ENCODE measurements at places on chromosomes 12 and 14. TPM values are rescaled to one million over a fixed set of nuclear protein-coding genes. Genes with fewer than 3 reads are reported as not detected.

MYBPC1 gene
- not detected for total RNA-seq

SLCO1B1 gene
- total RNA-seq, result not detected

DNA sequence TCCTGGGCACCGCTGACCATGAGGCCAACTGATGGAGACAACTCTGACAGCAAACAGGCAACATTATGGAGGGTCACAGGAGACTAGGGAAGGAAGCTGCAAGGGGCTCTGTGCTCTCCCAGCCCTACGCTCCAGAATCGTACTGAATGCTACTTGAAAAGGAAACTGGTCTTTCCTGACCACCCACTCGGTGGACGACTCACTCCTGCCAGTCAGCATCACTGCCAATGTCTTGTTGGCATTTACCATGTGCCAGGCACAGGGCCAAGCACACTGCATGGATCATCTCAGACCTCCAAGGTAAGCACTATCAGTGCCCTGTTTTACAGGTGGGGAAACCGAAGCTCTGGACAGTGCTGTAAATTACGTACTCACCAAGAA, 38.0 kb downstream of the CCDC85C start:
- peak; percentile 45 for DNase-seq

- DNase-seq, result no peak
These were observed 105.0 kb upstream of the FRMD6 start for GRCh38 chr14:51546603-51547258.

RD3L gene
- not detected for total RNA-seq

DNA sequence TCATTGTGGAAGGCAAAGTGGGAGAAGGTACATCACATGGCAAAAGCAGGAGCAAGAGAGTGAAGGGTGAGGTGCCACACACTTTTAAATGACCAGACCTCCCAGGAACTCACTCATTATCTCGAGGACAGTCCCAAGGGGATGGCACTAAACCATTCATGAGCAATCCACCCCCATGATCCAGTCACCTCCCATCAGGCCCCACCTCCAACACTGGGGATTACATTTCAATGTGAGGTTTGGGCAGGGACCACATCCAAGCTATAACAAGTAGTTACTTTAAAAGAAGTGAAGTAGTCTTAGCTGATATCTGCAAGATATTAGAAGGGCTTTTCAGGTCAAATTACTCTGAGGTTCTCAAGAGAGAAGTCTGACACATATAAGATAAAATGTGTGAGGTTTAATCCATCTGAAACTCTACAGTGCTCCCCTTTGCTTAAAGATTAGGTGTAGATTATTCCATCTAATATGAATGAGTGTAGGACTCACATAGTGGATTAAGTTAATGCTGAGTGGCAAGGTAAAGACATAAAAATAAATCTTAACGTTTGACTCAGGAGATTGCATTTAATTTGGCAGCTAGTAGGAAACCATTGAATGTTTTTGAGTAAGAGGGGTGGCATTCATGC, 130.8 kb downstream of the TMX1 start:
- DNase-seq, result no peak

PMCH gene
- total RNA-seq, result not detected

NRIP2 gene
- total RNA-seq, result not detected

- DNase-seq, result no peak
These were observed 104.4 kb upstream of the PARP11 start for GRCh38 chr12:3977621-3978020.

- no peak for DNase-seq
These were observed 1069.1 kb downstream of the SLC6A15 start for GRCh38 chr12:83843541-83843940.

A2M gene
- 14.0 TPM for total RNA-seq

- DNase-seq, result peak; percentile 44
These were observed 43.5 kb downstream of the B4GALNT3 start for GRCh38 chr12:503111-503761.

DNA sequence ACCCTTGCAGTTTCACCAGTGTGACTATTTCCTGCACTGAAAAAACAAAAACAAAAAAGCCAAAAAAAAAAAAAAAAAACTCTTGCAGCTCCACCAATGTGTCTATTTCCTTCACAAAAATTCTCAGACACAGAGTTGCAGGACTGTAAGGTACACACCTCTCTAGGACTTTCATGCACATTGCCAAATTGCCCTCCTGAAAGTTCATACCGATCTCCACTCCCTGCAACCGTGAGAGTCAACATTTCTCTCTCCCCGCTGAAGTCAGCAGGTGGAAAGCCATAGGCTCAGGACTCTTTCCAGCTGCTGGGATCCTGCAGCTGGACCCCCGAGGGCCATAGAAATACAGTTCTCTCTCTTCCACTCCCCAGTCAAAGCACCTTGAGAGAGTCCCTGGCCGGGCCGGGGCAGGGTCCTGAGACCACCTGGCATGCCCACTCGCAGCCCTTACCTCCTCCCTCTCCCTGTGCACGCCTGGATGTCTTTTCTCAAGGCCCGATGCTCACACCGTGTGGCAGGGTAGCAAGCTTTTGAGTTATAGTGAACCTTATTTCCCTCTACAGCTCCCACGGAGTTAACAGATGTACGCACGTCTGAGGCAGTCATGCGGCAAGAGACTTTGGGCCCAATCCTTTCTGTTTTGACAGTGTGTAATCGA, 23.6 kb downstream of the MMAB start:
- DNase-seq, result no peak

DNA sequence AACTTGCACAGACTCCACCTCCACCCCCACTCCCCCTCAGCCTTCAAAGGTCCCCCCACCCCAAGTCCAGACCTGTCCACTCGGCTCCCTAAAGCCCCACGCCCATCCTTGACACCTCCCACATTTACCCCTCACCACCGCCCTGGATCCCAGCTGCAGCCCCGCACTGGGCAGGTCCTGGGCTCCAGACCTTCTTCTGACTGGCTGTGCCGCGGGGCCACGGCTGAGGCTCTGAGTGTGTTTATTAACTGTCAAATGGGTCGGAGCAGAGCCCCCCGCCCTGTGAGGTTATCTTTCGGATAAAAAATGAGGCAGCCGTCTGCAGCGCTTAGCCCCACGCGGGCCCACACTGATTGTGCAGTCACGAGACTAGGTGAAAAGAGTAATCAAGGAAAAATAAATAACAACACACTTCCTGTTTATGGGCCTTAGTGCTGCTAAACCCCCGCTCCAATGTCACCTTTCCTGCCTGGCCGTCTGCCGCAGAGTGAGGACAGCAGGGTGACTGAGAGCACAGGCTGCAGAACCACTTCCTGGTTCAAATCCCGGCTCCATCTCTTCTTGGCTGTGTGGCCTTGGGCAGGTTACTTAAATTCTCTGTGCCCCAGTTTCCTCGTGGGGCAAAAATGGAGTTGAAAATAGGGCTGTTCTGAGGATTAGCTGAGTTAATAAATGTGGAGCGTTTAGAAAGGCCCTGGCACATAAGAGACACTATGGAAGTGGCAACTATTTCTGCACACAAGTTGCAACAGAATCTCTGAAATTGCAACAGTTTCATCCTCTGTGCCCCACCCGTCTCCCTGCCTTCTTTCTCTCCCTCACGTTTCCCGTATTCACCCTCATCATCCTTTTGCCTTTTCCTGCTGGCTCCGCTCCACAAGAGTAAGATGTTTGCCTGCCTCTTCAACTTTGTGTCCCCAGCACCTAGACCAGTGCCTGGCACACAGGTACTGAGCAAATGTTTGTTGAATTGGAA, 9.4 kb downstream of the SETD1B start:
- DNase-seq, result peak; percentile 22

GRCh38 chr12:110776410-110776809, 33.7 kb upstream of the PPP1CC start:
- no peak for DNase-seq

OR4E2 gene
- not detected for total RNA-seq

DNA sequence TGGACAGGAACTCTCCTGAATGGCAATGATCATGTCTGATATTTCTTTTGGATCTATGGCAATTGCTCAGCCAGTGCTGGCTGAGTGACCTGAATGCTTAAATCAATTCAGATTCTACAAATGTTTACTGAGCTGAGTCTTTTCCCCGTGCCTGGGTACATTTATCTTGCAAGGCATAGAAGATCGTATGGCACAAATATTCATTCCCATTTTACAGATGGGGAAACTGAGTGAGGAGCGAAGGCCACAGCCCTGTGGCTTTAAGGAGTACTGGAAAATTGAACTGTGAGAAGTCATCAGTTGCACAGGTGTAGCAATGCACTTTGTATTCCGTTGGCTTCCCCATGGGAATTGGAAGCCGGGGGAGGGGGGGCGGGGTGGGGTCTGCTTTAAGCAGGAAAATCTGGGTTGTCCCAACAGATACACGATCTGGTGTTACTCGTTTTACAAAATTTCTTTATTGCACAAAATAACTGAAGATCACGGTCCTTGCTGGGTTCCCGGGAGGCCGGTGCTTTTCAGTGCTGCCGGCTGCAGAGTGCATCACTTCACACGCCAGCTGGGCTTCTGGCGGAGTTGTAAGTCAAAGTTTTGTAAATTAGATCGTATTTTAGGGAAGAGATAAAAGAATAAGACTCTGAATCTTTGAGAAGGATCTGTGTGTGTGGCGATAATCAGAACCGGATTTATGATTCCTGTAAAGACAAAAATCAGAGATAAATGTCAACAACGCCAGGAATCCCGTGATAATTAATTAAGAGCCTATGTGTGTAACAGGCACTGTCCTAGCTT, 75.0 kb upstream of the MAP1LC3B2 start:
- no peak for DNase-seq

GLIPR1L1 gene
- not detected for total RNA-seq

DNA sequence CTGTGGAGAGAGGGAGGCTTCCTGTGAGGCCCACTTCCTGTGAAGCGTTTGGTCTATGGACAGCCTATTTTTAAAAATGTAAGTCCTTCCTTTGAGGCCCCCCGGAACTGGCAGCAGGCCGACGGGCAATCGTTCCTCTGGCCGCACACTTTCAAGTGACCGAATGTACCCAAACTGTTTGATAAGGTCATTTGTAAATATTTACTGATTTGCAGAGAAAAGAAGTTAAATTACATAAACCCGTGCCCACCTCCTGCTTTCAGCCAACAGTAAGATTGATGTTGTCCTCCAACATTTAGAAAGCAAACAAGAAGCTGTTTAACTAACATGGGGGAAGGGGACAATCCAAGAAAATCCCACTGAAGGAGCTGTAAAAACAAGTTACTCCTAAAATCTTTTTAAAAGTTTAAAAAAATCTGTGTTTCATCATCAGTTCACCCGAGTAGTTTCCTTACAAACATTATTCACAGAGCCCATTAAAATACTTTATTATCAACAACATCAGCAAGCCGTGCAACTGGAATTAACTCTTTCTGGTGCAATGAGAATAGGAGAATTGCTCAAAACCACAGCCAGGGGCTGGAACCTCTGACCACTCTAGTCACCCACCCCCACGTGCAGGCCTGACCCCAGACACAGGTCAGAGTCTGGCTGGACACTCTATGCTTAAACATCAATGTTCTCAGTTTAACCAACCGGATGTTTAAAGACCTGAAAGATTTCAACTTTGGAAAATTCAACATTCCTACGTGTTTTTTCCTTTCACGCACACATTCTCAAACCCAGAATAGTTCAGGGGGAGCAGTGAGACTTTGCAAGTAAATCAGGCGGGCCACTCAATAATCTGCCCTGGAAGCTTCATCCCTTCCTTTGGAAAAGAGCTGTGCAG, 65.3 kb downstream of the FOXN3 start:
- DNase-seq, result peak; percentile 32

CEP290 gene
- total RNA-seq, result 21.3 TPM

- DNase-seq, result no peak
These were observed 50.3 kb downstream of the AKAP6 start for GRCh38 chr14:32379447-32379846.

DNA sequence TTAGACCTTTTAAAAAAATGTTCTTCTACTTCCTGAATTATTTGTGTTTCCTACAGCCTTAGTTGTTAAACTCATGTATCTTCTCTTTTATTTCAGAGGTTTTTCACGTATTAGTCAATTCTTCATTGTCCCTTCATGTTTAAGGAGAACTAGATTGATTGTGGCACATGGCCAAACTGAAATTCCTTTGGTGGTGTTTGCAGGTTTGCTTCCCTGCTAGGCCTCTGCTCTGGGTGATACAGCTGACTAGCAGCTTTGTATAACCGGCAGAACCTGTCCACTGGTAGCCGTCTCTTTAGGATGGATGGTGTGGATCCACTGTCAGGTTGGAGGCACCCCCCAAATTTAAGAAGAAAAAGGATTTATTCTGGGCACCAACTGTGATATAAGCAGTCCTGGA, 262.1 kb downstream of the FBXL14 start:
- peak; percentile 45 for DNase-seq

GRCh38 chr14:20624495-20625070, 16.9 kb downstream of the OR6S1 start:
- DNase-seq, result peak; percentile 52

- no peak for DNase-seq
These were observed 1.4 kb upstream of the CDCA4 start for GRCh38 chr14:105022276-105022670.

ADAMTS20 gene
- not detected for total RNA-seq

PLEK2 gene
- total RNA-seq, result 1.4 TPM

- peak; percentile 21 for DNase-seq
These were observed 53.9 kb downstream of the WNK1 start for GRCh38 chr12:806200-806791.

TSPAN19 gene
- total RNA-seq, result under 0.01 TPM

GRCh38 chr12:18422871-18423270, 161.6 kb downstream of the PIK3C2G start:
- no peak for DNase-seq

GRCh38 chr12:128643155-128643554, 180.6 kb downstream of the SLC15A4 start:
- DNase-seq, result no peak

TMTC1 gene
- 19.2 TPM for total RNA-seq

DNA sequence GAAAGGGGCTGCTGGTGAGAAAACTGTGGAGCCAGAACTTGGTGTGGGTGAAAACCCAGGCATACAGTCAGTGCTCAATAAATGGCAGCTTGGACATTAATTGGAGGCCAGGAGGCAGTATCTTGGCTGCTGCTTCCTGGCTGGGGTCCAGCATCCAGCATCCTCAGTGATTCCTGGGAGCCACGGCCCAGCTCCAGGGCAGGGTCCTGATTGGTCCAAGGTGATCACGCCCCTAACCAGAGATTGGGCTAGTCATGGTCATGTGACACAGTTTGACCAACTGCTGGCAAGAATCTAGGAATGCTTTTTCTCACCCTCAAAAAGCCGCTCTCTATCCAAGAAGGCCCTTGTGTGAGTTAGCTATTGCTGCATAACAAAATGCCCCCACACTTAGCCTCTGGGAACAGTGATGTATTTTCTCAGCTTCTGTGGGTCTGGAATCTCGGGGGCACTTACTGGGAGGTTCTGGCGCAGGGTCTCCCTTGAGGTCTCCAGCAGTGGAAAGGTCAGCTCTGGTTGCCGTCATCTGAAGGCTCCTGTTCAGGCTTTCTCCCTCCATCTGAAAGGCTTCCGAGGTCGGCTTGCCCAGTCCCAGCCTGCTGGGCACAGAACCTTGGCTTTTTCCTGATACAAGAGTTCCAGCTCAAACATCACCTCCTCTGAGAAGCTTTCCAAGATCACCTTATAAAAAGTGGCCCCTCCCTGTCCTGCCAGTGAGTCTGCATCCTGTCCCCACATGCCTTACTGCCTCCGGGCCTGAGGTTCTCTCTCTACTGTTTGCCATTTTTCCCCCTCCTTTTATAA, 119.2 kb upstream of the NCOR2 start:
- DNase-seq, result peak; percentile 41

- DNase-seq, result no peak
These were observed 23.6 kb downstream of the ZNF664 start for GRCh38 chr12:123996581-123996980.

CAPRIN2 gene
- 13.4 TPM for total RNA-seq
